ENCODE measurements at places on chromosomes 5 and 9.

DNA sequence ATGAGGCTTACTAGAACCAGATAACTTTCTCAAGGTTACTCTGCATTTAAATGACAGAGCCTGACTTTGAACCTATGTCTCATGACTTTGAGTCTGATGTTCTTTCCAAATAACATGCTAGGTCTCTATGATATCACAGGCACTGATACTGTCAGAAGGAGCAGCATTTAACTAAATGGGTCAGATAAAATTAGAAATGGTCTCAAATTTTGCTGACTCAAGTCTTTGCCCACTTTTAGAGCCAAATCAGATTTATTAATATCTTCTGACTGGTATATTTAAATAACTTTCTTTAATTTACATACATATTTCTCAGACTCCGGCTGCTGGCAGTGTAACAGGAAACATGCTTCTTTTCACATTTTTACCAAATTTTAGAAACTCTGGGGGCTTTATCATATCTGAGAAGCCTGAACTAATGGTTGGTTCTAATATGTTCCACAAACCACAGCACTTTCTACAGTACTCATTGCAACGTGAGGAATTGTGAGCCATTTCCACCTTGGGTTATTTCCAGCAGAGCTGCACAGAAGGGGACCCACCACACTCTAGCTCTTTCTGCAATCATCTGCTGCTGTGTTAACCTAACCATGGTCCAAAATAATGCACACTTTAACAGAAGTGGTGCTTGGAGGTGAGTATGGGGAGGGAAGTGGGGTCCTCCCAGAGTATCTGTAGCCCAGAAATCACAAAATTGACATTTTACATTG lies 79.2 kb downstream of the KCTD16 start:
- no peak for ATAC-seq

- no peak for ATAC-seq
Observed at GRCh38 chr5:123696921-123697341, 185.0 kb downstream of the CSNK1G3 start.

DNA sequence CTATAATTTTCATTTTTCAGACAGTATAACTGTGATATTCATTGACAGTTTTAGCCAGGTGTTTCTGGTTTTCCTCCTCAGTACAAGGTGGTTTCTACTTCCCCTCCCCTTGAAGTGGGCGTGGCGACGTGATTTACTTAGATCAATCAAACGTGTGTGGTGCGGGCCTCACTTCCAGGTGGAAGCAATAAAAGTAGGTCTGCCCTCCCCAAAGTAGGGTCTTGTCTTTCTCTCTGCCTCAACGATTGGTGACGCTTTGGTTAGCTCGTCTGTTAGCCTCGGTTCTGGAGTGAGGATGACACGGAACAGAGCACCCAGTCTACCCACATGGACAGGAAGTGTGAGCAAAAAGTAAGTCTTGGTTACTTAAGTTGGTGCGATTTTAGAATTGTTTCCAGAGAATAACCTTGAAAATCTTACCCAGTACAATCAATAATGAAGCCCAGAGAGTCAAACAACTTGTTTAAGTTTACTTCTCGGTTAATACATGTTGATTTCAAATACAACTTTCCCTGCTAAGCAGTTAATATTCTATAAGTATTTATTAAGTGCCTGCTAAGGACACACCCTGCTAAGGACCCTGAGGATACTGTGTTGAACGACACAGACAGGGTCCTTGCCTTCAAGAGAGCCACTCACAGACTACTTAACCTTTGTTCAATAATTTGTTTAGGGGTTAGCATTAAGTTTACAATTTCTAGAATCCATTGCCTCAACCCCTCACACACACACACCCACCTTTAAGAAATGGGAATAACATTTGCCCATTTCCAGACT lies 48.4 kb downstream of the COX7C start:
- ATAC-seq, result no peak

GRCh38 chr5:98519571-98519970 lies 253.9 kb upstream of the RGMB start:
- ATAC-seq, result no peak

DNA sequence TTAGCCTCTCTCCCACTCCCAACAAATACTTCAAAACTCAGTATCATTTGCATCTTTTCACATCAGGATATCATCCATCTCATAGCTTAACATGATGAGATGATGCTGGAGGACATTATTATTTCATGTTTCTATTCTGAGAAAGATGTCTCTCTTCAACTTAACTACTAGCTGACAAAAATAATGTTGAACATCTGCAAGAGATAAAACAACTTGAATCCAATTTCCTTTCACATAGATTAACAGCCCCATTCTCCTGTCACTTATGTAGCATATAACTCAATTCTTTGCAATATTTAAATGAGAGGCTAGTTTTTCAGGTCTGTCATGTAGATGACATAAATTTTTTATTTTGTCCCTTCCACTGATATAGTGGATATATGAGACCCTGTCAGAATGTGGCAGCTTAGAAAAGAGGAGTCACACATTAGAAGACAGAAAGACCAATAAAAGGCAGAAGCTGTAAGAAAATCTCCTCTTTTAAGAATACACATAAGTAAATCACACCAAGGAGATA lies 239.2 kb upstream of the KIF2A start:
- no peak for ATAC-seq

DNA sequence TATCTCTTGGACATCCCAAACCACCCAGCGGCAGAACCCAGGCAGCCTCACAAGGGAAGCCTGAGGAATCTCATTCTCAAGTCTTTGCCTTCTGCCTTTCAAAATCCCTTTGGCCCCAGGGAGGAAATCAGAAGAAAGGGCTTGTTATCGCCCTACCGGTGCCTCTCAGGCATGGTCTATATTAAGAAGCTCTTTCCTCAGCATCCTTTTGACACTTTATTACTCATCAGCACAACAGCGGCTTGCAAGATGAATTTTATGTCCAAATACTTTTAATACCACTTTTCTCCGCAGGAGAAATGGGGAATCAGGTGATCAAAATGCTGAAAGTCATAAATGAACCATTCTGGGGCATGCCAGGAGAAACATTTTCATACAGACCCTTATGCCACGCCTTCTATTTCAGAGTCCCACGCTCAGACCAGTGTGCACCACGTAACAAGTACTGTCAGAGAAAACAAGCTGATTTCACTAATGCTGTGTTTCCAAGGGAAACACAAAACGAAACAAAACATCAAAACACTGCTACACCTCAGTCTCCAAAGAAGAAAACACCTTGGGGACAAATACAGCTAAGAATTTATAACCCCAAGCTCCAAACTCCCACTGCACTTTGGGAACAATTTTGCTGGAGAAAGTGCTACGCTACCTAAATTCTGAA lies 30.0 kb downstream of the RAPGEF1 start:
- ATAC-seq, result peak; percentile 86

GRCh38 chr5:124980163-124980941 lies 233.9 kb upstream of the ZNF608 start:
- ATAC-seq, result no peak

GRCh38 chr5:170420806-170421412 lies 31.7 kb upstream of the KCNMB1 start:
- ATAC-seq, result peak; percentile 48

GRCh38 chr9:113775749-113776148 lies 100.4 kb upstream of the ZNF618 start:
- no peak for ATAC-seq

DNA sequence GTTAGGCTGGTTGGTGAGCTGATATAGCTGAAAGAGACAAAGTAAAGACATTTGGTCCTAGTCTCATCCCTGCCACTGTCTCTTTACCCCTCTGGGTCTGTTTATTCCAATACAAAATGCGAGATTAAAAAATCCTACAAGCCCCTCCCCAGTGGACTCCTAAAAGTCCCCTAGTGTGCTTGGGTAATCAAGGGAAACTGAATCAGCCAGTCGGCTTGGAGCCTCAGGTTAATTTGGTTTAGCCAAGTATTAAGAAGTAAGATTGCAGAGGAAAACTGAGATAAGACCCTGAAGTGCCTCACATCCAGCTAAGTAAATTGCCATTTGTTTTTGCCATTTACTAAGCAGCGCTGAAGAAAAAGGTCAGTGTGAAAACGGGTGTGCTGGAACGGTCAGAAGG lies 10.4 kb downstream of the NIM1K start:
- no peak for ATAC-seq

DNA sequence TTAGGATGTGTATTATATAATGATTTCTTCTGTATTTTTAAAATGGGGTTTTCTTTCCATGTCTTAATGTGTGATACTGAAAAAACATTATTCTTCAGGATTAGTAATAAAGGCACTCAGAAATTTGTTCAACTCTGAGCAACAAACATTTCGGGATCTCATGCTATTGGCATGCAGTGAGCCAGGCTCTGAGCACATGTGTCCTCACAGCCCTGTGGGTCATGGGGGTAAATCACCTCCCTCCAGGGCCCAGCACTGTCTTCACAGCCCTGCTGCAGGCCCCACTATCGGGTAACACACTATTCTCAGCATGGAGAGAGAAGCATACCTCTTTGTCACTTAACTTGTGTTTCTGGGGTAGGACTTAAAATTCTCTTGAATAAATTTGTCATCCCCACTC lies 14.0 kb downstream of the TMEM174 start:
- no peak for ATAC-seq

DNA sequence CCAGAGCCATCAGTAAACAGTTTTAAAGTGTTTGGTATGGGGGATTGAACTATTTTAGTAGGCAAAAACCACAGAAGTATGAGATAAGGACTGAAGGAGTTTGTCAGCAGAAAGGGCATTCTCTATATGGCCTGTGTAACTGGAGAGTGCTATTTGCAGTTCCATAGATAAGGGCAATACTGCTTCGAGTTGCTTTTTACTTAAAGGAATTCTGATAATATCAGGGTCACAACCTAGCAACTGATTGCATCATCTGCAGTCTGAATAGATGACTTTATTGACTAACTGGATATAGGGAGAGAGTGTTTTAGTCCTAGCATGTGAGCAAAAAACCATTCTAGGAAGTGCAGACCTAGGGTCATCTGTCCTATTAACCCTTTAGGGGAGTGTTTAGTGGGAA lies 645.2 kb upstream of the PTPRD start:
- ATAC-seq, result no peak

DNA sequence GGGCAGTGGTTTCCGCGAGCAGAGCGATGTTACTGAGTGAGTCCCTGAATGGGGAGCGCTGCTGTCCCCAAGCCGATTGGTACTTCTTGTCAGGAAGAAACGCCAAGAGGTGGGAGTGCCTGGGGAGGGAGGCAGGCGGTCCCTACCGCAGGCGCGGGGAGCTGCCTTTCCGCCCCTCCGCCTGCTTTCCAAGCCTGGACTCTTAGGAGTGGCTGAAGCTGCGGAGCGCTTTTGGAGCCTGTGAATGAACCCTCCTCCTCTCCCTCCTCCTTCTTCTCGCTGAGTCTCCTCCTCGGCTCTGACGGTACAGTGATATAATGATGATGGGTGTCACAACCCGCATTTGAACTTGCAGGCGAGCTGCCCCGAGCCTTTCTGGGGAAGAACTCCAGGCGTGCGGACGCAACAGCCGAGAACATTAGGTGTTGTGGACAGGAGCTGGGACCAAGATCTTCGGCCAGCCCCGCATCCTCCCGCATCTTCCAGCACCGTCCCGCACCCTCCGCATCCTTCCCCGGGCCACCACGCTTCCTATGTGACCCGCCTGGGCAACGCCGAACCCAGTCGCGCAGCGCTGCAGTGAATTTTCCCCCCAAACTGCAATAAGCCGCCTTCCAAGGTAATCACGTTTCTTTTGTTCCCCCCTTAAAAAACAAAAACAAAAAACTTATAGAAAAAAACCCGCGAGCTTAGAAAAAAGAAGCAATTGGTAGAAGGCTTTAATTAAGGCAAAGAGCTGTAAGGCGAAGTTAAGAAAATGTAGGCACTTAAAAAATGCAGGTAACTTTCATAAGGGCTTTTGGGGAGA lies at the start of gene VCAN:
Gene VCAN (plus strand): TSS at position 340 of the 808 bp plus-strand sequence. CDS start 11,775 bp downstream, outside the sequence.
- no peak for ATAC-seq

DNA sequence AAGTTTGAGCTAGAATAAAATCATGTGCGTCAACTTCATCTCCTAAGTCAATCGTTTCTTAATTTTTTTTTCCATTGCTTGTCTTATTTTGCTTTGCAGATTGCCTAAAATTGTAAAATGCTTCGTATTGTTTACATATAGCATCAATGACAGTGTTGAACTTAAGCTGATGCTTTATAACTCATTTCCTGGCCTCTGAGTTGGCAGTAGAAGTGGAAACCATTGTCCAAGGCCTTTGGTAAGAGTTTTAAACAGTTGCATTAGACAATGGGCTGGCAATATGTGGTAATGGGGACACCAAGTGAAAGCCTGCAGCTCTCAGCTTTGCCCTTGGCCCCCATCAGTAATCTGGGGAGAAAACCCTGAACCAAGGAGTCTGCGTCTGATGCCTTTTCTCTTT lies 154.8 kb upstream of the GAS1 start:
- ATAC-seq, result no peak

DNA sequence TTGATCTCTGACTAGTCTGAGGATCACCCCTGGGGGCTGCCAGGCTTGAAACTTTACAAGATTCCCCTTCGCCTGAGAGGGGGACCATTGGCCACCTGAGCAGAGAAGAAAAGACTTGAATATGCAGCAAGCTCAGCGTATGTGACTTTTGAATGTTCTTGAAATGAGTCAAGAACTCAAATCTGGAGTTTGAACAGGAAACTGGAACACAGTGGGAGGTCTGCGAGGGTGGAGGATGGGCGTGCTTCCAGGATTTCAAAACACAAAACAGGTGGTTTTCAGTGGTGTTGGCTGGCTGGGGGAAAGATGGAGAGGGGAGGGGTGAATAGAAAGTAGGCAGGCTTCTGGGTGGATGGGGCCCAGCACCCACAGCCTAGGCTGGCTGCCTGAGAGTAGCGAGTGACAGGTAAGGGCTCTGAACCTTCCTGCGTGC lies 40.6 kb downstream of the TMEM174 start:
- peak; percentile 89 for ATAC-seq

DNA sequence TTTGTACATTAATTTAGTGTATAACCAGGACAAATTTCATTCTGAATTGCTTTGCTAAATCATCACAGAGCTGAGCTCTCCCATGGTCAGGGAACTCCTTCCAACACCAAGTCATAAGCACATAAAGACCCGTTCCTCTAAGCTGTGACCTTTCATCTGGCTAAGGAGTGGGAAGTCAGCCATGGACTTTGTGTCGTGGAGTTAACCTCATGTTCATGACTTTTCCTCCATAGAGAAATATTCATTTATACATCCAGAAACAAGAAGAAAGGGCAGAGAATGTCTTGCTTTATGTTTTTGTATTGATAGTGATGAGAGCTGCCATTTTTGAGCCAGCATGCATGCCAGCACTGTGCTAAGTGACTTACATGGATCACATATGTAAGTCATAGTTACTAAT lies 97.5 kb downstream of the INIP start:
- no peak for ATAC-seq

- no peak for ATAC-seq
Observed at GRCh38 chr5:26482810-26483375, 555.5 kb downstream of the CDH9 start.

DNA sequence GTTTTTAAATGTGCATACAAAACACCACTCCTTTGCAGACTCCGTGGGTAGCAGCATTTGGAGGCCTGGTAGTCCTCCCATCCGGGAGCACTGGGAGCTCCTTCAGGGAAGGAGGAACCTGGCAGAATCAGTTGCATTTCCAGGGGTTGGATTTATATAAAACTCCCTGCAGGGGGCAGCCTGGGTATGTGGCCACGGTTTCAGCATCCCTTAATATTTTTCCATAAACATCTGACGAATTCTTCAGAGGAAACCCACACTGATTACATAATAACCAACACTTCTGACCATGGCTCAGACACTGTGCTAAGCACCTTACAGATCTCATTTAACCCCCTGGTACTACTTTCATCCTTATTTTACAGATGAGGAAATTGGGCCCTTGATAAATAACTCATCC lies 6.1 kb upstream of the AFAP1L1 start:
- ATAC-seq, result no peak

GRCh38 chr9:115847216-115847615 lies 306.4 kb upstream of the PAPPA start:
- ATAC-seq, result no peak

- no peak for ATAC-seq
Observed at GRCh38 chr5:173699966-173700365, 83.5 kb upstream of the BOD1 start.

- no peak for ATAC-seq
Observed at GRCh38 chr5:147780924-147781573, 1.5 kb downstream of the JAKMIP2 start.

All from activated T-helper 17 cell treated with anti-CD3 and anti-CD28 coated beads, Interleukin-2, amount 50 U/mL, for 72 hours (primary cell).